Cortex of kidney (tissue), 1 donor: ENCODE measurements at places on chromosomes 7 and 10.

GRCh38 chr7:92053312-92053711, 81.0 kb downstream of the CYP51A1 start:
- DNase-seq: no peak

- DNase-seq: no peak
These were observed 22.3 kb upstream of the TMEM26 start for GRCh38 chr10:61475449-61475873.

GRCh38 chr10:48691812-48692528, 7.3 kb downstream of the WDFY4 start:
- DNase-seq: no peak

DNA sequence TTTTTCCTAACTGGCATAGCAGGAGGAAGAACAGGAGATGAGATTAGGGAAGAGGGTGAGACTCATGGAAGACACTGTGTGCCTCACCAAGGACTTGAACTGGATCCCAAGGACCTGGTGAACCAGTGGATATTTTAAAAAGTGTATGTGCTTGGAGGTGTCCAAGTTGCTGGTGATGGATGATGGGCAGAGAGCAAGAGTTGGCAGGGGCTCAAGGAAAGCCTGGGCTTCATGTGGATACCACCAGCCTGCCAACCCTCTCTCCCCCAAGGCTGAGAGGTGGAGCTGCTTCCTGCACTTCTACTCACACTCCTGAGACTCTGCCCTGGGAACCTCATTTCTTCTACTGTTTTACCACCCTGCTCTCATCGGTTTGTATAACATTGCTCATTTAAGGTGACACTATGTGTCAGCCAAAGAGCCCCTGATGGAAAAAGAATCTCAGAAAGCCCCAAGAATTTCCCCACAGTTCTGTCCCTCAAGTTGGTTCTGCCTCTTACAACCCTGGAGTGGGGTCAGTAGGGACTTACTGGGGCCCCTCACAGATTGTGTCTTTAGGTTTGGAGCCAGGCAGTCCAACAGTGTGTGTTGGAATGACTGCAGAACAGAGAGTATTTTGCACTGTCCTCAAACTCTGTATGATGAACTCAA, 56.2 kb upstream of the PDCD4 start:
- DNase-seq: no peak

- no peak for DNase-seq
These were observed 38.9 kb upstream of the YAE1 start for GRCh38 chr7:39527296-39527695.

DNA sequence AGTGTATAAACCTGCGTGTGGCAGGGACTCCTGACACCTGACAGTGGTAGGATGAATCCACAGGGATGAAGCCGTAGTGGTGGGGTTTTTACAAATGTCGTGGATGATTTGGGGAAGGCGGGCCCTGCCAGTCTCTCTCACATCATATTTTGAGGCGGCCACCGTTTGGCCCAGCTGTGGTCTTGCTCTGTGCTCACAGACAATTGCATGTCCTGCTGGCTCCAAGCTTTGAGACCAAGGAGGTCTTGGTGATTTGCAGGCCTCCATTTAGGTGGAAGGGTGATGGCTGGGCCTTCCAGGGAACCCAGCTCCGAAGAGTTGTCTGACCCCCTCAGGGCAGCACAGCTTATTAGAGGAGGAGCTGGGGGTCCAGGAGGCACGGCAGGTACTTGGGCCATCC, 151.1 kb upstream of the SHH start:
- no peak for DNase-seq

DNA sequence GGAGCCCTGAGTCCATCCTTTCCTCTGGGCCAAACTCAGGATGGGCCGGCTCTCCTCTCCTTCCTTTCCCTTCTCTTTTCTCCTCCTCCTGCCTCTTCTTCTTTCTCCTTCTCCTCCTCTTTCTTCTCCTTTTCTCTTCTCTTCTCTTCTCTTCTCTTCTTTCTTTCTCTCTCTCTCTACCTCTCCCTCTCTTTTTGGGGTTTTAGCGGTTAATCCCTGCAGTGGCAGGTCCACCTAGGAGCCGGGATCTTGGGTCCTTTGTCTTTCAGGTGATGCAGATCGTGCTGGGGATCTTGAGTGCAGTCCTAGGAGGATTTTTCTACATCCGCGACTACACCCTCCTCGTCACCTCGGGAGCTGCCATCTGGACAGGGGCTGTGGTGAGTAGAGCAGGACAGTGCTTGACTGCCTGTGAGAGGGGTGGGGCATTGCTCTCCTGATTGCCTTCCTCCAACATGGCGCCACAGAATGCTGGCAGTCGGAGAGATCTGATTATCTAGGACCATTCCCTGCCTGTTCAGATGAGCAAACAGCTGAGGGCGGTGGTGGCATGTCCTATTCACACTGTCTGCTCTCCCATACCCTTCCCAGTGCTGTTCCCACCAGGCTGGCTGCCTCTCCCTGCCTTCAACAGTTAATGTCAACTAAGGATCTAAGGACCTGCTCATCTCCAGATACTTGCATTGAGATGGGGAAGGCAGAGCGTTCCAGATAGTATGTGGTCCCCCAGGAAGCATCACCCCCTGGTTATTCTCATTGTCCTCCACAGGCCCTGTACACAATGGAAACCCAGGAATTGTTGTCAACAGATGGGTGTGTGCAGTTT, 1.6 kb downstream of the TMEM176A start:
- no peak for DNase-seq

DNA sequence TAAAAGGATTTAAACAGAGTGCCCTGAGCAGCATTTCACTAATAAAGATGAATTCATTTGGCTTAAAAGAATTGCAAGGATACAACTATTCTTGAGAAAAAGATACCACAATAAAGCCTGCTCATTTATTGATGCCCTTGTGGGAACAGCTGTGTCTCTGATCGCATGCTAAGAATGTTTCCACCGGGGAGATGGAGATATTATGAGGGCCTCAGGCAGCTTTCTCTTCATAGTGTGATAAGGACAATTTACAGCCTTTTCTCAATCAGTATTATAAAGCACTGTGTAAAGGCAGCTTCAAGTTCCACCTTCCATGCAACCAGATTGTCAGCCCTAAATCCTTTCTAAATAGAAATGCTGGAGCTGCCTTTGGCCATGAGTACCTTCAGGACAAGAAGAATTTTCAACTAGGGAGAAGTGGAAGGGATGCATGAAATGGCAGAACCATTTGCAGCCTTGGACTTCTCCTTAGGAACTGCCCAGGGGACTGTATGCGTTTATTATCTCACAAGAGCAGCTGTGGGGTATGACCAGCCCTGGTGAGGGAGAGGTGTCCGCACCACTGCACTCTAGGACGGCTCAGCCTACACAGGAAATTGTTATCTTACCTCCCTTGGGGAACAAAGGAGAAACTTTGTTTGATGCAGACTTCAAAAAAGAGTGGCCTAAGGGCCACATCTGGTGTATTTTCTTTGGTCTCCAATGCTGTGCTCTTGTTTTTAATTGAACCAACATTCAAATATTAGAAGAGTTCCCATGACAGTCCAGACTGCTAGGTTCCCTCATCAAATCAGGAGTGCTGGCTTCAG, 116.9 kb upstream of the PCGF5 start:
- DNase-seq: no peak

DNA sequence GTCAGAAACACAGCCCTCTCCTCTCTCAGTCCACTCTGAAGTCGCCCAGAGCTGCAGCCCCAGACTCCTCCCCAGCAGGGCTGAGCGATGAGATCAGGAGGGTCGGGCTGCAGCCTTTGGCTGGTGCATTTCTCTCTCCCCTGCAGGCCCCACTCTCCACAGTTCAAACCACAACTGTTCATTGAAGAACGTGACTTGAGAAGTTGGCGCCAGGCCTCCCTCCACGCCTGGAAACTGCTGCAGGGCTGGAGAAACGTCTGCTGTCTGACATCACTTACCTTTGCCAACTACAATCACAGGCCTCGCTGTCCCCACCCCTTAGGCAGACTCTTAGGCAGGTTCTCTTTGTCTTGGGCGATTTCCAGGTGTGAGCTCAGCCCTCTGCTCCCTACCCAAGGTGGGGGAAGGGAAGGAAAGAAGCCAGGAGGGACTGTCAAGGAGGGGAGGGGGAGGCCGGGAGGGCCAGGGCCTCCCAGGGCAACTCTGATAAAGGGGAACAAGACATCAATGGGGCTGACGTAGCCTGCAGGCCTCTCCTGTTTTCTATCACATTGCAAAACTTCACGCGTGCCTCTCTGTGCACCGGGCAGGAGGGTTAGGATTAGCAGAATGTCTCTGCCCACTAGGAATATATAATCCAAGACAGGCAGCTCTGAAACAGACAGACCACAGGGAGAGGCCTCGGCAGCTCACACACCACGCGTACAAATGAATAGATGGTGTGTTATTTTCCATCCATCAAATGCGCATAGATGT, 32.7 kb downstream of the CALML5 start:
- no peak for DNase-seq

DNA sequence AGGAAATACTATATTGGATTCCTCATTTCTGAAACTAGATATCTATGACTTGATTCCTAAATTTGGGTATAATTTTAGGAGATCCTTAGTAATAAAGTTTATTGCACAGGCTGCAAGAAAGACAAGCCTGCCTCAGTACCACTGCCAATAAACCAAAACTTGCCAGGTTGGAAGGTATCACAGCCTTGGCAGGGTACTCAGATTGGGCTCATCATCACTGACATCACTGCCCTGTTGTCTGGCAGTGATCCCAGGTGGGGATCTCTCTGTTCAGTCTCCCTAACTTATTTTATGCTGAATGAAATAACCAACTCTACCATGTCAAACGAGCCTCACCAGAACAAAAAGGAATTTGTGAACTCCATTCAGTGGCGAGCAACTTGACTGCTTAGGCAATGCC, 18.8 kb downstream of the FIGNL1 start:
- DNase-seq: no peak

DNA sequence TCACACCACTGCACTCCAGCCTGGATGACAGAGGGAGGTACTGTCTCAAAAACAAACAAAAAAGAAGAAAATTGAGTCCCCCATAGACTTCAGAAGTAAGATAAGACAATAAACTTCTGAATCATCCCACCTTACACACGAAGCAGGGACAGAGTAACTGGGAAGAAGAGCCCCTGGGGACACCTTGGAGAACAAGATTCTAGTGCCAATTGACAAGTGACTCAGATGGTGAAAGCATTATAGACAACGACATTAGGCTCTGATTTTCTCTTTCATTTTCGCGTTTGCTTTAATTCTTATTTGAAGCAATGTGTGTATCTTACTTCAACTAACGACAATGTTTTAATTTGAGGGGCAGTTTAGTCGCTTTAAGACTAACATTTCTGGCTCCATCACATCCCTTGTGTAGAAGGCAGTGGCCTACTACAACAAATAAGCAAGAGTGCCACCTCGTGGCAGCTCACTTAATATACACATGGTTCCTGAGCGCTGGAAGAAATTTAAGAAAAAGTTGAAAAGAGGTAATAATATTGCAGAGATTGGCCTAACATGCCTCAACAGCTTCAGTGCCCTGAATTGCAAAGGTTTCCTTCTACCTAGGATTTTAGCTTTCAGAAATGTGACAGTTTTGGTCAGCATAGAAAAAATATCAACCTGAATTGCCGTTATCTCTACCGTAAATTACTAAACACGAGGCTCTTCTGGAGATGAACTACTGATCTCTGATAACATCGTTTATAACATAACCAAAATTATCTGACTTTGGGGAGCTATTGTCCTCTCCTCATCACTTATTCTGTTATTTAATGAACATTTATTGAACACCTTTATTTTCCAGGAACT, 36.7 kb downstream of the ASNS start:
- no peak for DNase-seq

GRCh38 chr10:51479711-51480110, 219.7 kb downstream of the CSTF2T start:
- no peak for DNase-seq

GRCh38 chr10:78491812-78492211, 458.1 kb downstream of the RPS24 start:
- DNase-seq: no peak

DNA sequence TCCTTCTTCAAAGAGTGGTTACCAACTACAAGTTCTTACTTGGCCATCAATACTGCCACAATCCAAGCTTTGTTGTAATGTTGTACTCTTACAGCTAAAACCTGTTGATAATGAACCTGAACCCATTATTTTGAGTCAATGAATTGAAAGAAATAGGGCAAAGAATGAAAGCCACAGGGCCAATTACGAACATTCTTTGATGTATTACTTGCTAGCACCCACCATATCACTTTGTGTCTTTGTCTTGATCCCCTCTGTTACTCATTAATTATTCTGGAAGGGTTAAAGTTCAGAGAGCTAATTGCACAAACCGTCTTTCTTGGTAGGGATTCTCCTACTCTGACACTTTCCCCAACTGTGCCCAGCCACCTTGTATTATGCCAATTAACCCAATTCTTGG, 53.2 kb upstream of the TFEC start:
- no peak for DNase-seq

DNA sequence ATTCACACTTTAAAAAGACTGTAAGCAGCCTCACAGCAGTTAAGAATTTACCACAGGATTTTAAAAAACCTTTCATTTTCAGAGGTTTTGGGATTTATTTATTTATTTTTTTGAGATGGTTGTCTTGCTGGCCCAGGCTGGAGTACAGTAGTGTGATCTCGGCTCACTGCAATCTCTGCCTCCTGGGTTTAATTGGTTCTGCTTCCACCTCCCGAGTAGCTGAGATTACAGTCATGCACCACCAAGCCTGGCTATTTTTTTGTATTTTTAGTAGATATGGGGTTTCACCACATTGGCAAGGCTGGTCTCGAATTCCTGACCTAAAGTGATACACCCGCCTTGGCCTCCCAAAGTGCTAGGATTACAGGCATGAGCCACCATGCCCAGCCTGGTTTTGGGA, 19.1 kb downstream of the MINDY4 start:
- no peak for DNase-seq

GRCh38 chr7:157013101-157013500, 2.6 kb upstream of the MNX1 start:
- DNase-seq: no peak

DNA sequence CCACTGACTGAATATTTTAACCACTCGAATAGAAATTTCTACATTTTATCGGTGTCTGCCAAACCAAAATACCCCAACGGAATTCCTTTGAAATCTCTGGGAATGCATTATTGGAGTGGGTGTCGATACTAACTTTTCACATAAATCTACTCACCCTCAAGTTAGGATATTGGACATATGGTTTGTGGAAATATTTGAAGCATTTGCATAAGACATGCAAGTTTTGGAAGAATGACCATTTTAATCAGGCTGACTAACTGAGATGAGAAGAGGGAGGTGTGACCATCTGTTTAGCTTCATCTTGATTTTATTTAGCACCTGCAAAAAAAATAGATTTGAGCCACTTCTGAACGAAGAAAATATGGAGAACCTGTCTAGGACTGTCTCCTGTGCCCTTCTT, 61.2 kb downstream of the KLF6 start:
- no peak for DNase-seq
